ENCODE measurements at places on chromosomes 7 and 10.
A peak's percentile ranks its signal among the peaks of the same experiment; 100 is the strongest.

DNA sequence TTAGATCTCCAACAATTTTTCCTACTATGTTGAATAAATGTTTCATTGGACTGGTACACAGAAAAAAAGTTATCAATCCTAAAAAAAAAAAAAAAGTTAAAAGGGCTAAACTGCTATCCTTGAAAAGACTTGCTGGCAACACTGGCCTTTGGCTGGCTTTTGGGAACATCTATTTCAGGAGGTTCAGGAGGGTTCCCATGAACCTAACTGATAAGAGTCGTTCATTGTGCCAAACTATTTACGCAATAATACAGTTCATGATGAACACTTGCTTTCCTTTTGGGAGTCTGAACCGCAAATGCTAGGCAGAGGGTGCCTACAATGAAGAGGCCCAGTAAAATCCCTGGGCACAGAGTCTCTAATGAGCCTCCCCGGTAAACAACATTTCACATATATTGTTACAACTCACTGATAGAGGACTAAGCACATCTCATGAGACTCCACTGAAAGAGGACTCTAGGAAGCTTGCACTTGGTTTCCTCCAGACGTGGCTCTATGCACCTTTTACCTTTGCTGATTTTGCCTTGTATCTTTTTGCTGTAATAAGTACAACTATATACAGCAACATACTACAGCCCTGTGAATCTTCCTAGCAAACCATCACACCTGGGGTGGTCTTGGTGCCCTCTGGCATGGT, 45.0 kb downstream of the ZFAND4 start:
- DNase-seq, result no peak
- no peaks in the 10 kb centered on the region for H3K4me1 ChIP-seq
- no peak overlapping the region for H3K4me3 ChIP-seq
- no peaks in the 10 kb centered on the region for H3K27me3 ChIP-seq
- H3K36me3 ChIP-seq, result peaks cover 22% of the 10 kb centered on the region

- DNase-seq, result no peak
- H3K27me3 ChIP-seq, result no peaks in the 10 kb centered on the region
- peak overlapping the region; percentile 20 for H3K27ac ChIP-seq
- H3K4me3 ChIP-seq, result no peak overlapping the region
- H3K36me3 ChIP-seq, result peaks cover 32% of the 10 kb centered on the region
- H3K4me1 ChIP-seq, result peaks cover 30% of the 10 kb centered on the region
Measured at GRCh38 chr10:100993986-100994708, 5.5 kb upstream of the LZTS2 start.

DNA sequence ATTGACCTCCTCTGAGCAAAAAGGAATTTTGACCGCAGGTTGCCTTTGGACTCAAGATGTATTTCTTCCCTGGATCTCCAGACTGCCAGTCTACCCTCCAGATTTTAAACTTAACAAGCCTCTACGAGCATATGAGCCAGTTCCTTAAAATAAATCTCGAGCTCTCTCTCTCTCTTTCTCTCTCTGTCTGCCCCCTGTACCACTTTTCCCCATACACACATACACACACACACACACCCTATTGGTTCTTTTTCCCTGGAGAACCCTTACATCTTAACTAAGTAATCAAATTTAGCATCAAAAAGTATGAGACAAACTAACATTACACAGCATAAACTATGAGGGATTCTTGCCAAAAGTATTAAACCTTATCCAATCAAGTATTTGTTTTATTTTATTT, 11.4 kb downstream of the BCAP29 start:
- no peaks in the 10 kb centered on the region for H3K4me1 ChIP-seq
- peaks cover 9% of the 10 kb centered on the region for H3K36me3 ChIP-seq
- no peak overlapping the region for H3K4me3 ChIP-seq
- H3K27me3 ChIP-seq, result no peaks in the 10 kb centered on the region

GRCh38 chr7:9680713-9681112, 1247.3 kb downstream of the NXPH1 start:
- no peaks in the 10 kb centered on the region for H3K4me1 ChIP-seq
- no peak overlapping the region for H3K27ac ChIP-seq
- H3K4me3 ChIP-seq, result no peak overlapping the region
- no peaks in the 10 kb centered on the region for H3K36me3 ChIP-seq

DNA sequence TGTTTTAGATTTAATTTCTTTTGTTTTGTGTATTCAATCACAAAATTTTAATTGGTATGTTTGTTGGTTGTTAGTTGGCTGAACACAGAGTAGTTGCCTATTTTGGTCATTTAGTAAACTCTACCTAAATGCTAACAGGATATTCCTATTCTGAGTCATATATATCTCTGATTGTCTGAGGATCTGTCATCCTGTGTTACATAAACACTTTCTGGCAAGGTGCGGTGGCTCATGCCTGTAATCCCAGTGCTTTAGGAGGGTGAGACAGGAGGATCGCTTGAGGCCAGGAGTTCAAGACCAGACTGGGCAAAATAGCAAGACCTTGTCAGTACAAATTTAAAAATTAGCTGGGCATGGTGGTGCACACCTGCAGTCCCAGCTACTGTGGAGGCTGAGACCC, 178.6 kb downstream of the PLCE1 start:
- no peak for DNase-seq
- no peaks in the 10 kb centered on the region for H3K4me1 ChIP-seq
- no peak overlapping the region for H3K4me3 ChIP-seq
- H3K27ac ChIP-seq, result no peak overlapping the region

DNA sequence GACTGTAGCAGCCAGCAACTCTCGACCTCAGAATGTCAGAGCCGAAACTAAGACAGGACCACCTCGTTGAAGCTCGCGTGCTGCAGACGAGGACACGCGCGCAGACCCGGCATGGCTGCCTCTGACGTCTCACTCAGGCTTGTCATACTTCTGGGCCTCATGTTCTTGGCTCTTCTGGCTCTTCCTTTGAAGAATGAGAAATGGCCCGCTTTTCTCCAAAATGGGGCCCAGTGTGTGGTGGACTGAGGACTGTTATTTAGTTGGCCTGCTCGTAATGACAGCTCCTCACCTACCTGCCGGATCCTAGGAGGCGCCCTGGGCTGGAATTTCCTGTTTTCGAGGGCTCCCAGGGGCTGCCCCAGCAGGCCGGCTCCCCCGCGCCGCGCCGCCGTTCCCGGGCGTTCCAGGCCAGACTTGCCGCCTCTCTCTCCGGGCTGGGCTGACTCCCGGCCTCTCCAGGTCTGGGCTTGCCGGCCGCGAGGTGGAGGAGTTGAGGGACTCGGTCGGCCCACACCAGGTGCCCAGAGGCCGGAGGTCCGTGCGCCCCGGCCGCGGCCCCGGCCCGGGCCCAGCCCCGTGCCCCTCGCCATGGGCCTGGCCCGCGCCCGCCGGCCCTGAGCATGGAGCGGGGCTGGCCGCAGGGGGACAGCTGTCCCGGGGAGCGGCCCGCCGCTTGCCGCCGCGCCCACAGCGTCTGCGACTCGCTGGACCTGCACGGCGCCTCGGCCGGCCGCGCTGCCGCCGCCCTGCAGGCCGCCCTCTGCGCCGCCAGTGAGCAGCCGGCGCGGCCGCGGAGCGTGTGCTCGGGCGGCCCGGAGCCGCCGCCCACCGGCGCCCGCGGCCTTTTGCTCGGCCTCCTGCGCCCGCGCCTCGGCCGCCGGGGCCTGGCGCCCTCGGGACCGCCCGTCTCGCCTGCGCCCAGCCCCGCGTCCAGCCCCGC, 28.1 kb downstream of the AGAP3 start:
- H3K27ac ChIP-seq, result no peak overlapping the region
- DNase-seq, result no peak
- H3K36me3 ChIP-seq, result no peaks in the 10 kb centered on the region
- no peak overlapping the region for H3K4me3 ChIP-seq
- peaks cover 24% of the 10 kb centered on the region for H3K4me1 ChIP-seq

DNA sequence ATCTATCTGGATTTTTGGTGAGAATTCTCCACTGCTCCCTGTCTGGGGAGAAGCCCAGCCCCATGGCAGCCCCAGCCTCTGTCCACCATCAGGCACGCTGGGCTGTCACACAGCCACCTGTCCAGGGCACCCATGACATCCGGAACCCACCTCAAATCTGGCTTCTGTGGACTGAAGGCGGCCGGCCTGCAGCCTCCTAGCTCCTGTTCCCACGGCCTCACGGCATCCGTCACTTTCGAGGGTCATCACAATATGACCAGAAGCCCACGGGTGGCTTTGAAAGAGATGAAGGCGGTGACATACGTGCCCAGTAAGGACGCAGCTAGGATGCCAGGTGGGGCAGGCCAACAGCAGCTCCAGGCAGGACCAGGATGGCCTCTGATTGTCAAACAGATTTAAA, 140.9 kb downstream of the PTPRN2 start:
- H3K27me3 ChIP-seq, result no peaks in the 10 kb centered on the region
- H3K4me1 ChIP-seq, result no peaks in the 10 kb centered on the region
- H3K36me3 ChIP-seq, result no peaks in the 10 kb centered on the region
- DNase-seq, result no peak

GRCh38 chr7:28708033-28708951, 249.8 kb downstream of the TRIL start:
- H3K4me1 ChIP-seq, result no peaks in the 10 kb centered on the region
- H3K27me3 ChIP-seq, result peaks cover 8% of the 10 kb centered on the region
- H3K27ac ChIP-seq, result no peak overlapping the region
- no peak for DNase-seq

DNA sequence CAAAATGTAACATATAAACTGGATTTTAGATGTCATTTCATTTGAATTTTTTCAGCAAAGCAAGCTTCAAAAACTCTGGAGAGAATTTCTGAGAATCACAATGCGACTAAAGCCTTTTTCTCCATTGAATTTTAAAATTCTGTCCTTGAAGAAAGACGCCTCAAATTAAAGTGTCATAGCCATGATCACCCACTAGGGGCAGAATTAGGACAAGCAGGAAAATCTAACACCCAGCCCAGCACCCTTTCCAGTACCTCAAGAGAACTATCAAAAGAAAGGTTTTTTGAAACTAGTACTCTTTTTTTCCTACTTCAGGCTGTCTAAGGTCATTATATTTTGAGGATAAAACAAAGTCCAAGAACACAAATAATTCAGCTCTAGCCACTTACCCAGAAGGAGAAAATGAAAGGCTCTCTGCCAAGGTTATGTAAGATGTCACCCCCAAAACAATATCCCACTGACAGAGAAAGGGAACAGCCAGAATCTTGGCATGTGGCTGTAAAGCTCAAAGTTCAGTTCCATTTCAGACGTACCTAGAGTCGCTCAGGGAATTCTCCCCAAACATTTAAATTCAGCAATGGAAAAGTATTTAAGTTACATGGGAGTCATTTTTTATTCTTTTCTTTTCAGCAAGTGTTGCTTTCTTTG, 299.4 kb downstream of the SNX13 start:
- peak; percentile 29 for DNase-seq
- H3K27me3 ChIP-seq, result peaks cover 16% of the 10 kb centered on the region
- H3K4me3 ChIP-seq, result no peak overlapping the region
- no peak overlapping the region for H3K27ac ChIP-seq

DNA sequence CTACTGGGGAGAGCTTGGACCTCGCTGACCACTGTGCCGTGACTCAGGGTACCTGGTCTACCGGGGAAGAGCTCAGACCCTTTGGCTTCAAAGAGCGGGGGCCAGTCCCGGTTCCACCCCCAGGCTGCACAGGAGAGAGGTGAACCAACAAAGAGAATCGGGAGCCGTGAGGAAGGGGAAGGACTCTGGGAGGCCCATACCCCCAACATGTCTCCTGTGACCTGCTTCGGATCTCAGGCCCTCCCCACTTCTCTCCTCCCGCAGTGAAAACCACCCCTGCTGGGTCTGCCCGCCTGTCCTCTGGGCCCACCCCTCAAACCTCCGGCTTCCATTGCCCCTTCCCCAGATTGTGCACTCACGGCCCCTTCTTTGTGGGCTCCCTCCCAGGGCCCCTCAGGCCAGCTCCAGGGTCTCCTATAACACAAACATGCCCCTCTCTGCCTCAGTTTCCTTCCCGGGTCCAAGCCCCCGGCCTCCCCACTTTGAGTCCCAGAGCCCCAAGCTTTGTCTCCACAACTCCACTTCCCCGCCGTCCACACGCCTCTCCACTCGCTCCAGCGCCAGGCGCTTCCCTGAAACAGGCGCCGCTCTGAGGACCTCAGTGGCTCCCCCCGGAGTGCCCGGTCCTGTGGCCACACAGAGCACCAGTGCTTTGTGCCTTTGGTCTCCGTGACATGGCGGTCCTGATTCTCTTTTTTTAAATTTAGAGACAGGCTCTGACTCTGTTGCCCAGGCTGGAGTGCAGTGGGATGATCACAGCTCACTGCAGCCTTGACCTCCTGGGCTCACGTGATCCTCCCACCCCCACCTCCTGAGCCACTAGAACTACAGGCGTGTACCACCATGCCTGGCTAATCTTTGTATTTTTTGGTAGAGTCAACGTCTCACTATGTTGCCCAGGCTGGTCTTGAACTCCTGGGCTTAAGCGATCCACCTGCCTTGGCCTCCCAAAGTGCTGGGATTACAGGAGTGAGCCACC, 7.5 kb upstream of the INTS1 start:
- no peak for DNase-seq
- no peaks in the 10 kb centered on the region for H3K36me3 ChIP-seq
- no peak overlapping the region for H3K27ac ChIP-seq
- peaks cover 13% of the 10 kb centered on the region for H3K27me3 ChIP-seq

DNA sequence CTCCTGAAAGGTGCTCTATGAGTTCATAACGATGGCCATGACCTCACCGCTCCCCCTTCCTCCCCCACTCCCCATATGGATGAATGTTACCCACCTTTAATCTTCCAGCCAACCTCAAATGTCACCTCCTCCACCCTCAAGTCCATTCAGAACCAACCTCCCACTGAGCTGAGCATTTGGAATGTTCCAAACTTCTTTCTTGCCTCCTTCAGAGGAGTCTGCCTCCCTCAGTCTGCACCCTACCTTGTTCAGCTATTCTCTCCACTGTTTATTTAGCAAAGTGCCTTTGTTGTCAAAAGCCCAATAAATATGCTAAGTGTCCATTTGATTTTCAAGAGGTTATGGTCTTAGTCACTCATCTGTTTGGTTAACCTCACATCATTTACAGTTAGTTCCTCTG, 22.9 kb upstream of the MTPAP start:
- no peak overlapping the region for H3K27ac ChIP-seq
- no peak for DNase-seq
- peaks cover 32% of the 10 kb centered on the region for H3K27me3 ChIP-seq
- no peaks in the 10 kb centered on the region for H3K36me3 ChIP-seq

DNA sequence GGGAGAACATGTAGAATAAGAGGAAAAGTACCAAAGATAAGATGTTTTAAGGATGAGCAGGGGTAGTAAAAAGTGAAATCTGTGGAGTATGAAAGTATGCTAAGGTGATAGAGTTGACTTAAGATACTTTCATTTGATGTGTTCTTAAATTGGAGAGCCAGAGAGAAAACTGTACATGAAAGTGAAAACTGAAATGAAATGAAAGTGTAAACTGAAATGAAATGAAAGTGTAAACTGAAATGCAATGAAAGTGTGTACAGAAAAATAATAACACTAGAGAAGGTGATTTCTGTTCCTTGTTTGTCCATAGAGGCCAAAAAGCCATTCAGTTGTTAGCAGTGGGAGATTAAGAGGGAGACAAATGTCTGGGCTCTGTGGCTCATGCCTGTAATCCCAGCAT, 17.5 kb downstream of the AHR start:
- no peak for DNase-seq
- no peak overlapping the region for H3K4me3 ChIP-seq
- no peaks in the 10 kb centered on the region for H3K27me3 ChIP-seq
- peaks cover 39% of the 10 kb centered on the region for H3K36me3 ChIP-seq
